Activated naive CD4-positive, alpha-beta T cell treated with anti-CD3 and anti-CD28 coated beads for 36 hours (primary cell): ENCODE measurements at places on chromosomes 13 and 19. TPM values are rescaled to one million over a fixed set of nuclear protein-coding genes. Genes with fewer than 3 reads are reported as not detected.

Gene TCF3
- 84.8 TPM for total RNA-seq

Gene RDH8
- total RNA-seq = not detected

DNA sequence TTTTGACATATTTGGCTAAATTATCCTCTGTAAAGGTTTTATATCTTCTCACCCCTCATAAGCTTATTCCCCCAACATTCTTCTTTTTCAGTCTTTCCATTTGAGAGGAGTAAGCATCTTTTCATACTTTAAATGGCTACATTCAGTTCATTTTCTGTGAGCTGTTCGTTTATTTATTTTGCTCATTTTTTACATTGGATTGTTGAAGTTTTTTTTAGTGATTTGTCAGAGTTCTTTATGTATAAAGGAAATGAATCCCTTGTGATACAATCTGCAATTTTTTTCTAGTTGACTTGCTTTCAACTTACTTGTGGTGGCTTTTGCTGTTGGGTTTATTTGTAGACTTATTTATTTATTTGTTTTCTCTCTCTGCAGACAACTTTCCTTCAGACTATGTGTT lies 250.3 kb downstream of the DLEU7 start:
- H3K4me3 ChIP-seq = no peak overlapping the region
- DNase-seq = no peak
- no peaks in the 10 kb centered on the region for H3K36me3 ChIP-seq
- peaks cover 30% of the 10 kb centered on the region for H3K4me1 ChIP-seq

DNA sequence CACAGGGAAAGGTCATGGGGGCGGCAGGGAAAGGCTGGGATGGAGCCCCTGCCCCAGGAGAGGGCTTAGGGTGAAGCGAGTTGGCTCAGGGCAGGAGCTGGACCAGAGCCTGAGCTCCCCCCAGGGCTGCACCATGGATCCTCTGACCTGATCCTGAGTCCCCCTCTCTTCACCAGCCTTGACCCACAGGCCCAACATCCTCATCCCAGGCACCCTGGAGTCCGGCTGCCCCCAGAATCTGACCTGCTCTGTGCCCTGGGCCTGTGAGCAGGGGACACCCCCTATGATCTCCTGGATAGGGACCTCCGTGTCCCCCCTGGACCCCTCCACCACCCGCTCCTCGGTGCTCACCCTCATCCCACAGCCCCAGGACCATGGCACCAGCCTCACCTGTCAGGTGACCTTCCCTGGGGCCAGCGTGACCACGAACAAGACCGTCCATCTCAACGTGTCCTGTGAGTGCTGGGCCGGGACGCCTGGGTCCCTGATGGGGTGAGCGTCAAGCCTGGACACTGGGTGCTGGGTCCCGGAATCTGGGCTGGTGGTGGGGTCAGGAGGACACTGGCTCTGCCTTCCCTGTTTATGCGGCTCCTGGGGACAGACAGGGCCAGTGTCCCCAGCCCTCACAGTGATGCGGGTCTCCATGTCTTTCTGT lies 842 bp downstream of the SIGLEC9 start:
- H3K36me3 ChIP-seq = peaks cover 2% of the 10 kb centered on the region
- H3K27ac ChIP-seq = peak overlapping the region; percentile 86
- H3K4me1 ChIP-seq = peaks cover 84% of the 10 kb centered on the region
- DNase-seq = no peak
- H3K27me3 ChIP-seq = no peaks in the 10 kb centered on the region
- H3K4me3 ChIP-seq = no peak overlapping the region

DNA sequence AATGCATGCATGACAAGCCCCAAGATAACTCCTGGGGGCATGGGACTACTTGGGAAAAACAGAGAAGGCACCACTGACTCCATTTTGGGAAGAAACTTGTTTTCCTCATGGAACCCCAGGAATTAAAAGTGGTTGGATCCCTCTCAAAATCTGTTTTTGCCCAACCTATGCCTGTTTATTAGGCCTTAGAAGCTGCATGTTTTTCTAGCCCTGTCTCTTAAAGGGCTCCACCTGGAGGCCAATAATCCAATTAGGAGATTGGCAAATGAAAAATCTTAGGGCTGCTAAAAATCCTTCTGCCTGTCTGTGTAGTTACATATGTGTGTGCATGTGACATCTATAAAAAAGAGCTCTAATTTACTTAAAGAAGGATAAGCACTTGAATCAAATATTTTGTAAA lies 26.9 kb downstream of the MED4 start:
- peaks cover 13% of the 10 kb centered on the region for H3K4me1 ChIP-seq
- H3K27ac ChIP-seq = peak overlapping the region; percentile 91
- H3K27me3 ChIP-seq = no peaks in the 10 kb centered on the region
- no peak for DNase-seq
- H3K4me3 ChIP-seq = no peak overlapping the region

DNA sequence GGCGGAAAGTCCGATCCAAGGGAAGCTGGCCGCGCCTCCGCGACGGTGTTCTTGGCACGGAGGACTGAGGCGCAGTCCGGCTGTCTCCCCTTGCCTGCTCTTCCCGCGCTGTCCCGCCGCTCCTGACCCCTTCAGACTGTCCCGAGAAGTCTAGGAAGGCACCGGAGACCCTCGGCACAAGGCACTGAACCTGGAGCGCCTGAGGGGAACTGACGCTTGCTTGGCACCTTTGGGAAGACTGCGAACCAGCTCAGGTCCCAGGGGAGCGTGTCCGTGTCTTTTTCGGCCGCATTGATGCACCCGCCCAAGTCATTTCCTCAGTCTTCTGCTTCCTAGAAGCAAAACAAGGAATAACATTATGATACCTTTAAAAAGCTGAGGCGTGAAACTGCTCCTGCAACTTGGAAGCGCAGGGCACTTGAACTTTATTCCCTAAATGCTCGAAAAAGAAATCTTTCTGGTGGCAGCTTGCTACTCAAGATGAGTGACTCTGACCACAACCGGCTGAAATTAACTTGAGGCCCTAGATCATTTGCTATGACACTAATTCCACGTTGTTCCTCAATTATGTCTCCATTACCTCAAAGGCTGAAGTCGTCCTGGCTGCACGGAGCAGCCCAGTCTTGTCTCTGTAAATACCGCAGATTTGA lies 735 bp upstream of the FLT1 start:
- H3K4me1 ChIP-seq = peaks cover 18% of the 10 kb centered on the region
- H3K4me3 ChIP-seq = peak overlapping the region; percentile 64
- peaks cover 31% of the 10 kb centered on the region for H3K27me3 ChIP-seq
- H3K27ac ChIP-seq = no peak overlapping the region
- peaks cover 6% of the 10 kb centered on the region for H3K36me3 ChIP-seq

GRCh38 chr19:50549059-50549926 lies 18.9 kb downstream of the LRRC4B start:
- no peaks in the 10 kb centered on the region for H3K36me3 ChIP-seq
- H3K4me1 ChIP-seq = peaks cover 5% of the 10 kb centered on the region
- no peak for DNase-seq
- H3K27ac ChIP-seq = no peak overlapping the region
- H3K27me3 ChIP-seq = peaks cover 38% of the 10 kb centered on the region
- no peak overlapping the region for H3K4me3 ChIP-seq

GRCh38 chr13:21580736-21581135 lies 23.2 kb downstream of the MICU2 start:
- DNase-seq = no peak
- H3K4me3 ChIP-seq = no peak overlapping the region
- H3K27ac ChIP-seq = no peak overlapping the region
- peaks cover 20% of the 10 kb centered on the region for H3K36me3 ChIP-seq

GRCh38 chr19:335072-335471 lies 9.5 kb downstream of the MIER2 start:
- H3K27me3 ChIP-seq = no peaks in the 10 kb centered on the region
- no peak for DNase-seq
- no peak overlapping the region for H3K4me3 ChIP-seq
- H3K36me3 ChIP-seq = peaks cover 25% of the 10 kb centered on the region
- peaks cover 18% of the 10 kb centered on the region for H3K4me1 ChIP-seq

Gene LPAR2
- total RNA-seq = 20.7 TPM

DNA sequence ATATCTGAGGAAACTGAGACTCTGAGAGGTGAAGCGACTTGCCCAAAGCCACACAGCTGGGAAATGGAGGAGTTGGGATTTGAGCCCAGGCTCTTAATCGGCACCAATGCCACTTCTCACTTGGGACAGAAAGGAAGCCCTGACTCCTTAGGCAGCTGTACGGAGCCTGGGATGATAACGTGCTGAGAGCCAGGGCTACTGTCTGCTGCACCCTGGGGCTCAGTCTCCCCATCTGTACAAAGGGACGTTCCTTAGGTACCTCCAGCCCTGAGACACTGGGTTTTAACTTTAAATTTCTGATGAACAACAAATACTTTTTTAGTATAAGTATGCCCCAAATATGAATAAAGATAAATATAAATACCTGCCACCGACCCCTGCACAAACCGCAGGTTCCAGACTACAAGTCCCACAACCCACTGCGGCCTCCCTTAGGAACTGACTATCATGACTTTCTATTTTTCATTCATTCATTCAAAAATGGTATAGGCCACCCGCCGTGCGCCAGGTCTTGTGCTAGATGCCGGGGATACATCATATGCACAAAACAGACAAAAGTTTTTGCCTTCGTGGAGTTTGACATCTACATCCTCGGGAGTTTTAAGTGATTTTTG lies 776 bp upstream of the NCLN start:
- peak; percentile 84 for DNase-seq
- H3K4me3 ChIP-seq = peak overlapping the region; percentile 98
- peak overlapping the region; percentile 99 for H3K27ac ChIP-seq
- H3K4me1 ChIP-seq = peaks cover 57% of the 10 kb centered on the region
- peaks cover 20% of the 10 kb centered on the region for H3K36me3 ChIP-seq

DNA sequence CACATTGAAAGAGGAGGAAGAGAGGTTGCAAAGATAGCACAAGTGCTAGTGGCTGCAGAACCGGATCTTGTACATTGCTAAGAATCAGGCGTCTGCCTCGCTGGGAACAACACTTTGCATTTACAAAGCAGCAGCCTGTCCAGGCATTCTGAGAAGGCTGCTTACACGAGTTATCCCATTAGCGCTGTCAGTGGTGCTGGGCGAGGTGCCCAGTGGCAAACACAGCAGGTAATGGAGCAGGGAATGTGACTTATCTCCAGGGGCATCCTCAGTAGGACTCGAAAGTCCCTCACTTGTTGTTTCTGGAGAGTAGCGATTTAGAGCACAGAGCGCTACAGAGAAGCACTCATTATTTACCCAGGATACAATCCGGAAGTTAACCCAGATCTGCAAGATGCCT lies 209.6 kb downstream of the OLFM4 start:
- no peak overlapping the region for H3K27ac ChIP-seq
- H3K27me3 ChIP-seq = peaks cover 4% of the 10 kb centered on the region
- H3K4me3 ChIP-seq = no peak overlapping the region
- no peak for DNase-seq
- H3K36me3 ChIP-seq = no peaks in the 10 kb centered on the region

Gene SRRM5
- 0.27 TPM for total RNA-seq

DNA sequence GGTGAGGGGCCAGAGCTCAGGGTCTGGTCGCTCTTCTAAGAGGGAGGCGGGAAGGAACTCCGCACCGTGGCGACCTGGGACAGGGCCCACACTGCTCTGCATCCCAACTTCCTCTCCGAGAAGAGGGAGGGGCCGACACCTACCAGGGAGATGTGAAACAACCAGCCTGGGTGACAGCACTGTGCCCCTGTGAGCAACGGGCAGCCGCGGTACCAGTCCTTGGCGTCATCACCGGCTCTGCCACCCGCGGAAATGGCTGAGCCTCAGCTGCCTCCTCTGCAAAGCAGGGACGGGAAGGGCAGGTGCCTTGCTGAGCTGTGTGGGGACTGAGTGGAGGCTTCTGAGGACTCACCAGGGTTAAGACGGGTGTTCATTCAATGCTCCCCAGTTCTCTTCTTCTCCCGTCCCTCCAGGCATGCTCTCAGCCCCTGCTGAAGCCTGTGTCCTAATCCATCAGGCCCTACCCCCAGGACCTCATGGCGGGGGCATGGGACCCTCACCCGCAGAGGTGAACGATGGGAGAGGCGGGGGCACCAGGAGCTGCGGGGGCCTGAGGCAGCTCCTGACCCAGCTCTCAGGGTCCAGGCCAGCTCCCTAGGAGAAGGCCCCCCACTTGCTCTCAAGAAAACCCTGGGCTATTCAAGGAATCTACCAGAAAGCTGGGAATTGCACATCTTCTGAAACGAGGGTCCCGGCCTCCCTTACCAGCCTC lies 9.3 kb downstream of the ZNF787 start:
- H3K4me1 ChIP-seq = peaks cover 56% of the 10 kb centered on the region
- DNase-seq = peak; percentile 80
- no peak overlapping the region for H3K4me3 ChIP-seq
- peak overlapping the region; percentile 24 for H3K27ac ChIP-seq
- H3K36me3 ChIP-seq = peaks cover 1% of the 10 kb centered on the region

DNA sequence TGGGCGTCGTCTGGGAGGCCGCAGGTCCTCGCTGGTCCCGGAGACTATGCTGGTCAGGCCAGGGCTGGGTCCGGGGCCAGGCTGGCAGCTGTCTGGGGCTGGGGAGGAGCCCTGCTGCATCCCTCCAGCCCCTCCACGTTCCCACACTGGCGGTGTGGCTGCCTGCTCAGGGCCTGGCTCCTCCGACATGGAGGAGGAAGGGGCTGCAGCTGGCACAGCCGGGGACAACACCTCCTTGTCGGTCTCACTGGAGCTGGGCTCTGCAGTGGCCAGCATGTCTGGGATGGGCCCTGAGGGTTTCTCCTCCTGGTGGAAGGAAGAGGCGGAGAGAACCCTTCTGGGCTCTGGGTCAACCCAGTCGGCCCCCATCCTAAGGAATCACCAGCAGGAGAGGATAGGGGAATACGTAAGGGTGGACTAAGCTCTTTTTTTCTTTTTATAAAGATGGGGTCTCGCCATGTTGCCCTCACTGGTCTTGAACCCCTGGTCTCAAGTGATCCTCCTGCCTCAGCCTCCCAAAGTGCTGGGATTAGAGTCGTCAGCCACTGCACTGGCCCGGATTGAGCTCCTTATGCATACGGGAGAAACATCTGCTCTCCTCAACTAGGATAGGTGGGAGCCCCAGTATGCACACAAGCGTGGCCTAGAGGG lies 806 bp downstream of the ZNF414 start:
- no peak for DNase-seq
- H3K27me3 ChIP-seq = no peaks in the 10 kb centered on the region
- peaks cover 41% of the 10 kb centered on the region for H3K4me1 ChIP-seq
- H3K36me3 ChIP-seq = peaks cover 2% of the 10 kb centered on the region
- peak overlapping the region; percentile 97 for H3K4me3 ChIP-seq

DNA sequence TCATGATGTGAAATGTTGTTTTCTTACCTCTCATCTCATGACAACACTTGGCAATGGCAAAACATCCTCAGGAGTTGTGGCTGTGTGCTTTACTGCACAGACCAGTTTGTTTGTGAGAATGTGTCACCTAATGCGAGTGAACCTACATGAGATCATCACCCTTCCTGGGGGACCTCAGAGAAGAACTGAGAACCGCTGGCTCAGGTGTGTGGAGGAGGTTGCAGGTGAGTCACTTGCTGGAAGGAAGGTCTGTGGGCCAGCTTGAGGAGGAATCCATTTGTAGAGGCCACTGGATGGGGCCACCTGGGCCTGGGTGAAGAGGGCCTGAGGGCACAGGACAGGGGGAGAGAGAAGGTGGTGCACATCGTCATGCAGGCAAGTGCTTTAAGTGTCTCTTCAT lies 3.0 kb upstream of the CEACAM1 start:
- H3K27ac ChIP-seq = no peak overlapping the region
- no peak for DNase-seq
- H3K36me3 ChIP-seq = no peaks in the 10 kb centered on the region

GRCh38 chr19:3196064-3196932 lies 10.6 kb downstream of the NCLN start:
- no peaks in the 10 kb centered on the region for H3K4me1 ChIP-seq
- H3K27me3 ChIP-seq = no peaks in the 10 kb centered on the region
- H3K36me3 ChIP-seq = peaks cover 11% of the 10 kb centered on the region
- no peak overlapping the region for H3K4me3 ChIP-seq
- DNase-seq = no peak

GRCh38 chr13:51827254-51827653 lies 17.7 kb downstream of the TMEM272 start:
- no peaks in the 10 kb centered on the region for H3K27me3 ChIP-seq
- peaks cover 73% of the 10 kb centered on the region for H3K4me1 ChIP-seq
- peak overlapping the region; percentile 77 for H3K4me3 ChIP-seq
- peak overlapping the region; percentile 98 for H3K27ac ChIP-seq

Gene ACER1
- total RNA-seq = not detected

Gene LRRC63
- total RNA-seq = 0.32 TPM
